Sciatic nerve (tissue), 2 donors: ENCODE measurements at places on chromosomes 6 and 20. TPM values are rescaled to one million over a fixed set of nuclear protein-coding genes. Genes with fewer than 3 reads are reported as not detected.

DNA sequence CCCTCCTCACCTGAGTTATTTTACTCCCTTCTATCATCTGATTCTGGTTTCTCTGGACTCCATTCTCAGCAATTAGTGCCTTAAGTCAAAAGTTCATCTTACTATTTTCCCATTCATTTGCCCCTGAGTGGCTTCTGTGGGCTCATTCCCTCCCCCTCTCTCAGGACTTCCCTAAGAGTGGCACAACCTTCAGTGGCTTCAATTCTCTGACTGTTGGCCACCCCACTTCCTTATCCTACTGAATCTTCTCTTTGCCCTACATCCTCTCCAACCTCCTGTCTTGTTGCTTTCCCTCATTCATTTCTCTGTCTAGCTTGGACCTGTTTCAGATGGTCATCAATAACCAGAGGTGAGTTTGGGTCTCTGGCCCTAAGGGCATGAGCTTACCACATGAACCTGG lies 61.1 kb upstream of the GLP1R start:
- no peak for DNase-seq

GRCh38 chr6:37092923-37093727 lies 76.8 kb upstream of the PIM1 start:
- DNase-seq: peak; percentile 62

GRCh38 chr6:167267921-167268401 lies 23.2 kb upstream of the UNC93A start:
- DNase-seq: no peak

DNA sequence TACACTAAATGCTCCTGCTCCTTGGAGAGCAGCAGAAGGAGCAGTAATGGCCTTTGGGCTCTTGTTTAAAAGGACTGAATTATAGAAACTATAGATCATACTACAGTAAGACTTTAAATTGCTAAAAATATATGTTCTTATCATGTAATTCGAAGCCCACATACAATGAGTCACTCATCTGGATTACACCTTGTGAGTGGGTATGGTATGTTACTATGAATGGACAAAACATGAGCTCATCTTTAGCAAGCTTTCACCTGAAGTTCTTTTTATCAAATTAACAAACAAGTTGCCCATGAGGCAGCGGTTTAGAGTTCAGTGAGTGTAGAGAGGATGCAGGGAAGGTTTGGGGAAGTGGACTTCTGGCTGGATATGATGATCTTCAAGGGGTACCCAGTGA lies 114.4 kb upstream of the CCN2 start:
- DNase-seq: no peak

- no peak for DNase-seq
Measured at GRCh38 chr6:135204951-135205350, 23.8 kb downstream of the MYB start.

GRCh38 chr20:59640267-59640666 lies 35.9 kb downstream of the PHACTR3 start:
- peak; percentile 10 for DNase-seq

DNA sequence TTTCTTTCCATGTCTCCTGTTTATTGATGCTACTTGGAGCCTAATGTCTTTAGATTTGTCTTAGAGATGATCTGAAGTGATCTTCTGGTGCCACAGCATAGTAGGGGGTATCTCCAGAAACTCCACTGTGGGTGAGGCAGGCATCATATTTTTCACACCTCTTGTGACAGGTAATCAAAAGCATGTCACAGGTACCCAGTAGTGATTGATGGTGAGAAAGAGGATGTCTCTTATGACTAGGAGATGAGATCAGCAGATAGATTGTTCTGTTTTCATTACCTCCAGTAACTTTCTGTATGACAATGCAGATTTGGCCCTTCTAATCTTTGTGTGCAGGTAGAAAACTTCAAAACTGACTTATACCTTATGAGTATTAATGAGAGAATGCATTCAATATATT lies 13.5 kb downstream of the NCOA7 start:
- no peak for DNase-seq

GRCh38 chr20:31801508-31801907 lies 17.6 kb upstream of the MYLK2 start:
- no peak for DNase-seq

DNA sequence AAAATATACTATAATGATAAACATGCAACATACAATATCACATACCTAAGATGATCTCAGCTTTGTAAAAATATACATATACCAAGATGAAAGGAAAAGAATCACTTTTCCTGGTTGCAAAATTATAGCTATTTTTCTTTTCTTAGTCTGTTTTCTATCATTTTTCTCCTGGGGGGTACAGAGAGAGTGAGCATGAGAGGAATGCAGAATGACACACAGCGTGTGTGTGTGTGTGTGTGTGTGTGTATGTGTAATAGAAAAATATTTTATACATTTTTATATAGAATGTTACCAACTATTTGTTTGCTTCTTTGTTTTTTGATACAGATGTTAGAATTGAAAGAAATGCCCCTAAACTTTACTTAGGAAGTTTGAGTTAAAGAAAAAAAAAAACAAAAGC lies 64.3 kb downstream of the FAM83B start:
- no peak for DNase-seq

DNA sequence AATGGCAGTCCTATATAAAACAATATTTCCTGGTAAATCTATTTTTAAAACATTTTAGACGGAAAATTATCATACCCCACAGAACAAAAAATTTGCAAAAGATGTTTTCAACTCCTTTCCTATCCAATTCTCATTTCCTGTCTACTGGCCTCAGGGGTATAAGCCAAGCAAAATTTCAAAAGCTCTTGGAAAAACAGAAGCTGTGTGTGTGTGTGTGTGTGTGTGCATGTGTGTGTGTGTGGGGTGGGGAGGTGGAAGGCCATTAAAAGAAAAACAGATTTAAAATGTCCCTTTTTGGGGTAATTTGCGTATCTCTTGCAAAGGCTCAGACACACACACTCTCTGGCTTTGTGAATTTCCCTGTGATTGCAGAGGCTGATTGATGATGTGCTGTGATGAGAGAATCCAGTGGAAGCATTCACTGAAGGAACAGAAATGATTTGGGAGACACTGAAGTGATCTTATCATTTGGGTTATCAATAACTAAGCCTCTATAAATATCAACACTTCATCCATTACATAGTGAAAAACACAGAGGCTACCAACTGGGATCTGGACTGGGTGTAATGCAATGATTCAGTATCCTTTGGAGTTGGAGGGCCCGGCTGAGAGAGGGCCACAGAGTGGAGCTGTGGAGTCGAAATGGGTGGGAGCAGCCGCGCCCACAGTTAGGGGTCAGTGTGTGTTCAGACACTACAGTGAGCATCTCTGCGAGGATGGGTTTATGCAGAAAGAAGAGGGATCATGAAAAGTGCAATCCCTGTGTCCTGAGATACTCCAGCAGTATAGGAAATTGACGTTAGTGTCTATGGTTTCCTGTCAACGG lies 106.8 kb upstream of the PREP start:
- DNase-seq: peak; percentile 70

GRCh38 chr20:39528436-39528835 lies 566.3 kb downstream of the DHX35 start:
- DNase-seq: no peak

- DNase-seq: no peak
Measured at GRCh38 chr6:92150553-92150952, 1268.8 kb downstream of the EPHA7 start.

- peak; percentile 64 for DNase-seq
Measured at GRCh38 chr6:73309785-73310502, 44.1 kb downstream of the DPPA5 start.

DNA sequence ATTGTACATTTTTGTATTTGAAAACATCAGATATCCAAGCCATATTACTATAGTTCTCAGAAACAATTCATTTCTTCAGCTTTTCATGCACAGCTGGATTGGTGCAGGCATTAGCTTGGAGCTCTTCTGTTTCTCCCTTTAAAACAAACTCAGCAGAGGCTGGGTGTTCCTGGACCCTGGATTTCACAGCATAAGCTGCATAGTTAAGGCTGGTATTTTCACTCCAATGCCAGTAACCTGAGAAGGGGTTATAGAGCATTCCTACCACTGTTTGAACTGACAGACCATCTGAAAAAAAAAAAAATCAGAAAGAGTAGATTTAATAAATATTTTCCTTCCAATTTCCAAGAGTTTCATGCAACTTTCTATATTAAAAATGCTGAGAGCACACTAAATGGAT lies 20.1 kb upstream of the FAXC start:
- DNase-seq: no peak

DNA sequence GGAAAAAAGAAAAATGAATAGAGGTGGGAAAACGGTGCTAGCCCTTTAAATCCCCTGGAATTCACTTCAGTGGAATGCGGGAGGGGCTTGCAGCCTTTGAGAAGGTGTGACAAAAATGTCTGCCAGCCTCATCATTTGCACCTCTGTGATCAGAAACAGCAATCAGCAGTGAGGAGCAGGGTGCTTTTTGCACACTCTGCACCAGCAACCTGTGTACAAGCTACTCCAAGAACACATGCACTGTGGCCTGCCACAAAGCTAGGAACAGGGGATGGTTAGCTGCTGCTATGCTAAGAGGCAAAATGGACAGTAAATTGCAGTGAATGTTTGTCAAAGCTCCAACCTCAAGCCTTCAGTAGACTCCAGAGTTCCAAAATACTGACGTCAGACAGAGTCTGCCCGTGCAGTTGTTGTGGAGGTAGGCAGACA lies 29.7 kb downstream of the GINS1 start:
- DNase-seq: no peak

- DNase-seq: no peak
Measured at GRCh38 chr6:75077701-75078100, 128.2 kb downstream of the COL12A1 start.

DNA sequence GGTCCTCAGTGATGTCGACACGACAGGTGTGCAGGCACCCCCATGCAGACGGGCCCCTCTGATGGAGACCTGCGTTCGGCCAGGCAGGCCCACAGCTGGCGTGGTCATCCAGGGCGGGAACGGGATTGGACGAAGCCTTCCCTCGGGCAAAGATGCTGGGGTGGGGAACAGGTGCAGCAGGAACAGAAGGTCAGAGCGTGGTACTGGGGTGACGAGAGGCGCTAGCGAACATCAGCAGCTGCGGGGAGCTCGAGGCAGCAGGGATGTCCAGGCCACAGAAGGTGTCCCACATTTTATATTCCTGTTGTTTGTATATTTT lies 96.2 kb downstream of the SLC22A23 start:
- DNase-seq: no peak

DNA sequence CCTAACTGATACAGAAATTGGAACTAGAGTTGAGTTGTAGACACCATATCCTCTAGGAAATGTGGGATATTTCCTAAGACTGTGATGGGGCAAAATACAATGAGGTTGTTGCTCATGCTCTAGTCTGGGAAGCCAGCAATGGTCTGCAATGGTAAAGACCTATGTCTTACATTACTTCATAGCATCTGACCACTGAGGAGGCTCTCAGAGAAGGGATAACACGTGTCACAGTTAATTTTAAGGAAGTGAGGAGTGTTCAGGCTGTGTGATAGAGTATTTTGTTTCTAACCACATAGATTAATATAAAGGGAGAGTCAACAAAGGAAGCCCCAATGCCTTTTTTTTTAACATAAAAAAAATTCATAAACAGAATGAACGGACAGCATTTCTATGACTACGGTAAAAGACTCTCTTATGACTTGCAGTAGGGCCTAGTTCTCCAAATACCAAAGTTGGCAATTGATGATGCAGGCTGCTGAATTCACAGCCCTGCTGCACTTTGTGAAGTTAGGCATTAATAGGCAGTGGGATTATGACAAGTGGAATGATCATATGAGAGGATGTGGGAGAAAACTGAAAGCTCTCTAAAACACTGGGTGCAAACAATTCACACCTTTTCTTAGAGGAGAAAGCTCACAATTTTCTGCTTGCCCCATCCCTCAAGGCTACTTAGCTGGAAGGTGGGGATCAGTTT lies 13.7 kb downstream of the KCNS1 start:
- DNase-seq: no peak

- DNase-seq: no peak
Measured at GRCh38 chr6:48281217-48281616, 170.2 kb upstream of the PTCHD4 start.

GRCh38 chr6:36805096-36805797 lies 34.0 kb downstream of the CPNE5 start:
- no peak for DNase-seq

GRCh38 chr6:170271771-170272314 lies 19.0 kb downstream of the DLL1 start:
- DNase-seq: no peak

DNA sequence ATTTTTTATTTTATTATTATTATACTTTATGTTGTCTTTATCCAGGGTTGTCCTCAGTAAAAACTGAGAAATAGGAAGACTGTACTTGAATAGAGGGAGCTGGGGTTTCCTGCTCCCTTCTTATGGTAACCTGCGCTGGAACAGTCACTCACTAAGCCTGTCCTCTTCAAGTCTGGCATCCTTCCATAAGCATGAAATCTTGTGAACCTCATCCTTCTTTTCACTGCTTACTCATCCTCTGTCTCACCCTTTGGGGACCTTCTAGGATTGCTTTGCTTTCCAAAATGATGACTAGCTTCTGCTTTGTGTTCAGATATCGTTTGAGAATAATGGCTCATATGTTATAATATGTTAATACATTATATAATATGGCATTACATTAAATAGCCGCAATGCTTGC lies 90.6 kb downstream of the C6orf118 start:
- DNase-seq: no peak

DNA sequence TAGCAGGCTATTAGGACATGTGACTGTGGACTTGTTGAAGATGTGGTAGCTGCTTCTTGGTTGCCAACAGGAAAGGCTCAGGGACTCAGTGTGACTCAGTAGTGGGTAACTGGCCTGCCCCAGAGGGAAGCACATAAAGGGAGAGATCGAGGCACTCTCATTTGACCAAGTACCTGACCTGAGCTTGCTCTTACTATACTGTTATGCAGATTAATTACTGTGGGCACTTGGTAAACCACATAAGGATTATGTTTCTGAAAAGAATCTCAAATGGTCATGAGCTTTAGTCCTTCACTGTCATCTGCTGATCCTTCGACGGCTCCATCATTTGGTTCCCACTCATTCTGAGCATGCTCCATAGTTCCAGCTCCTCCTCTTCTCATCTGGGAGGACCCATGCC lies 48.2 kb upstream of the RPL7L1 start:
- no peak for DNase-seq

- DNase-seq: peak; percentile 81
Measured at GRCh38 chr6:31079656-31080261, 32.6 kb downstream of the C6orf15 start.

- no peak for DNase-seq
Measured at GRCh38 chr20:53883098-53883911, 187.1 kb downstream of the BCAS1 start.

Gene NKAIN2
- 48.4 TPM for total RNA-seq

Gene PTK6
- total RNA-seq: 0.13 TPM

Gene PRELID3B
- 30.5 TPM for total RNA-seq

Gene STX11
- 7.1 TPM for total RNA-seq

Gene CGA
- not detected for total RNA-seq

Gene SMOC2
- total RNA-seq: 45.6 TPM

Gene ALDH8A1
- total RNA-seq: 3.3 TPM

Gene SLC22A7
- total RNA-seq: not detected

Gene KIF25
- total RNA-seq: 1.6 TPM

Gene TMC2
- 0.22 TPM for total RNA-seq

Gene TP53RK
- 10.4 TPM for total RNA-seq

Gene FBXO30
- 13.0 TPM for total RNA-seq
